Osteocyte (in vitro differentiated cells): ENCODE measurements at places on chromosomes 3 and 15. TPM values are rescaled to one million over a fixed set of nuclear protein-coding genes. Genes with fewer than 3 reads are reported as not detected.

Gene MKRN3
- not detected in 2 replicates for total RNA-seq

Gene UCN2
- total RNA-seq, result 0.81 and 0.89 TPM in 2 replicates

Gene PLOD2
- 96.1 and 97.1 TPM in 2 replicates for total RNA-seq

Gene FBXW12
- total RNA-seq, result not detected in 2 replicates

Gene GLDN
- not detected in 2 replicates for total RNA-seq

Gene DNAH12
- 0.05 and 0.08 TPM in 2 replicates for total RNA-seq

Gene GOLGA8T
- total RNA-seq, result 0.94 TPM in 1 of 2 replicates, not detected in the other

Gene FGD5
- total RNA-seq, result not detected in 2 replicates

Gene ANKUB1
- total RNA-seq, result not detected in 2 replicates

Gene PLCH1
- not detected in 2 replicates for total RNA-seq

- no peak for DNase-seq
Observed at GRCh38 chr3:10116138-10116460, 624 bp downstream of the BRK1 start.

DNA sequence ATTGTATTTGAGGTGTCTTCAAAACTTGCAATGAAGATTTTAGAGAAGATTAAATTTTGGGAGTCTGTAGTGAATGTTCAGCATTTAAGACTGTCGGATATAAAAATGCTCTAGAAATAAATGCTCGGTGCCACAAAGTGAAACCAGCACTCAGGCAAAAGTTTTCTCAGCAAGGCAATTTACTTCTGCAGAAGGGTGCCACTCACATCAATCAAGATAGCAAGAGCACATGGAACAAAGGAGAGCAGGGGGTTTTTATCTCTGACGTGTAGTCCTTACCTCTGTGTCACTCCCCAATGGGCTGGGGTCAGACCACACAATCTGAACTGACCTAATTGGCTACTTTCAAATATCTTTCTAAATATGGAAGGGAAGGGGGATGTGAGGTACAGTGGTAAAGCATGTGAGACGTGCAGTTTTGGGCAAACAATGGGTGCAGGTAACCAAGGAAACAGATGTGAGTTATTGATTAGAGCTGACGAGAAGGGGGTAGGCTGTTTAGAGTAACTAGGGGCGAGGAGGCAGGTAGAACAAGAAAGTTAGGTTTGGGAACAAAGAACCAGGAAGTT, 23.4 kb upstream of the FXR1 start:
- no peak for DNase-seq

GRCh38 chr3:180408654-180409053, 193.3 kb upstream of the TTC14 start:
- DNase-seq, result no peak

DNA sequence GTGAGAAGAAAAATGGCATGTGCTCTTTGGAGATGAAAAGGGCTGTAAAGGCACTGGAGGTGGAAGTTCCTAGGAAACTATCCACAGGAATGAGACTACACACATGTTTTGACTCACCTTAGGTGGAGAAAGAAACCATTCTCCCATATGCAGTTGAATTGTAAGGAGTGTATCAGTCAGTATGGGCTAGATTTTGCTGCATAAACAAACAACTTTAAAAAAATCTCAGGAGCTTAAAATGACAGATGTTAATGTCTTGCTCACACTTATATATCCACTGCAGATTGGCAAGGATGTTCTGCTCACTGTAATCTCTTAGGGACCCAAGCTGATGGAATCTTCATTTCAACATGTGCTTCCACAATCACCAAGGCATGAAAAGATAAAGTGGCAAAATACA, 25.6 kb downstream of the RPL22L1 start:
- DNase-seq, result no peak

GRCh38 chr3:43689166-43689565, 1.6 kb upstream of the ABHD5 start:
- DNase-seq, result no peak

- DNase-seq, result no peak
Observed at GRCh38 chr3:34008836-34009809, 210.7 kb downstream of the PDCD6IP start.

- DNase-seq, result no peak
Observed at GRCh38 chr3:160616311-160616710, 50.9 kb upstream of the KPNA4 start.

DNA sequence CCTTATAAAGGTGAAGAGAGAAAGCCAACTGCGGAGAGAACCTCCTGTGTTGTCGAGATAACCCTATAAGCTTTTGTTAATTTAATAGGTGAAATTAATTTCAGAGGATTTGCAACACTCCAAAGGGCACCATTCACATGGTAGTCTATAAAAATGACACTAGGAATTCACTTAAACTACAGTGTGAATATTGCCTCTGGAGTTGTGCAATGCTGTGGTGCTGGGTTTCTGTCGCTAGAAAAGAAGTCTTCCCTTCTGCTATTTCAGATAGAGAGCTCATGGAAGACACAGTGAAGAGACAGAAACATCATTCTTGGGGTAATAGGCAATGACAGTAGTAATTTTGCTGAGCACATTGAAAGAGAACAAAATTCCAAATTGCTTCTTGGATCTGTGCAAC, 28.8 kb upstream of the PROK2 start:
- no peak for DNase-seq

DNA sequence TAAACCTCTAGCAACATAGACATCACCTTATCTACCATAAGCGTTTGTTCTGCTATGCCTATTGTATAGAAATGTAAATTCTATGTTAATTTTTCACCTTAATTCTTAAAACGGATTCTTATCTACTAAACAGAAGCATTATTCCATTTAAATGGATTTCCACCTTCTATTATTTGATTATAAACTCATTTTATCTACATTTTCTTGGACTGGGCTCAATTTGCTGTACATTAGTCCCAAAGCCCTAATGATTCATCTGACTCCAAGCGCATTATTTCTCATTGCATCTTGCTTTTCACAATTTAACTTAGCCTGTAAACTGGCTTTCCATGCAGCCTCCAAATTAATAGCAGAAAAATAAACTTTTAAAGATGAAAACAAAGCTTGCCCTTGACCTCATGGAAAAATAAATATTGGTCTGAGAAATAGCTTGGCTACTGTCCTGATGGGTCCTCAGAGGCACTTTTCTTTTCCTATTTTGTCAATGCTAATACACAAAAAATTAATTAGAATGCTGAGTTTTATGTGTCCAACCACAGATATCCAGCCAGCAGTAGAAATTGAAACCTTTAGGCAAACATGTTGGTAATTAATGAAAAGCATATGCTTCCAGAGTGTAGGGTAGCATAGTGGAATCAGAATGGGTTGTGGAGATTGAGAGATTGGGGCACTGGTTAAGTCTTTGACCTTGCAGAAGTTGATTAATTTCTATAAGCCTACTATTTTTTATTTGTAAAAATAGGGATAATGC, 81.4 kb upstream of the CFAP20DC start:
- no peak for DNase-seq

GRCh38 chr3:190077395-190078045, 43.2 kb downstream of the P3H2 start:
- DNase-seq, result no peak

GRCh38 chr15:69860921-69861320, 236.8 kb downstream of the TLE3 start:
- no peak for DNase-seq

GRCh38 chr3:109116031-109116430, 1.9 kb downstream of the MORC1 start:
- no peak for DNase-seq

DNA sequence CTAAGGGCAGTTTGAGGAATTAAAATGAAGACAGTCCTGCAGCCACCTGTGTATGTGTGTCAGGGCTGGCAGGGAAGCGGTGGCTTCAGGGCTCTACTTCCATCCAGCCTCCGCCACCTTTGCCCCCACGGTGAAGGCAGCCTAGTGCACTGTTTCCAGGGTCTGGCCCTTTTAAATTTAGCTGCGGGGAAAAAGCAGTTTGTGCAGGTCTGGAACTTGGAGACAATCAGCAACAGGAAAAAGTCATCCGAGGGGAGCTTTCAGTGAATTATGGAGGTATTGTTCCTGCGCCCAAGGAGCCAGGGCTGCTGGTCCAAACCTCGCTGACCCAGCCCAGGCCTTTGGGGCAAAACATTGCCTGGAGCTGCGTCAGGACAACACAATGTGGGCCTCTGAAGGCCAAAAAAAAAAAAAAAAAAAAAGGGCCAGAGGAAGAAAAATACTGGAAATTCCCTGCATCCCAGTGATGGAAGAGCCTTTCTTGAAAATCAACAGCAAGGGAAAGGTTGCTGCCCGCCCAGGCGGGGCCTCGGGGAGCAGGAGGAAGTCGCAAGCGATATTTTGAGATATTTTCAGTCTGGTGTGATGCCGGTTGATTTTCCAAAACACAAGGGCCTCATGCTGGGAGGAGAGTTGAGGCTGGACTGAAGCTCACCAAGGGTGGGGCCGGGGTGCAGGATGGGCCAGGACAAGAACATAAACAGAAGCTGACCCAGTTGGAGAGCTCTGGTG, 25.5 kb upstream of the FGD5 start:
- DNase-seq, result no peak

DNA sequence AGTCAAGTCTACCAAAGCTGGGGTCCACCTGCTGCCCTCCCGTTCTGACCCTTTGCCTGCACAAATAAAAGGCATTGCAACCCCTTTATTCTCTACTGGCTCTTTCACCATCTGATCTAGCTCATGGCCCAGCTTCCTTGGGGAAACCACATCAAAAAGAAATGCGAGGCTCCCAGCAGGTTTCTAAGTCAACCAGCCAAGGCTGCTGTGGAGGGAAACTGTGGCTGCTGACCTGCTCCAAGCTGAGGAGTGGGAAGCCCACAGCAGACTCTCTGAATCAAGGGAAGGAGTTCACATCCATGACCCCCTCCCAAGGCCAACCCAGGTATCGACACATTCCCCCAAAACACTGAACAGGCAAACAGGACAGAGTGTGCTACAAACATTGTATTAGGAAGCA, 25.2 kb upstream of the SLCO2A1 start:
- DNase-seq, result no peak

- no peak for DNase-seq
Observed at GRCh38 chr15:42012241-42012640, 8.6 kb downstream of the PLA2G4E start.

GRCh38 chr3:10196389-10197052, 31.8 kb downstream of the IRAK2 start:
- DNase-seq, result no peak

- no peak for DNase-seq
Observed at GRCh38 chr15:63915209-63915872, 81.6 kb upstream of the HERC1 start.

DNA sequence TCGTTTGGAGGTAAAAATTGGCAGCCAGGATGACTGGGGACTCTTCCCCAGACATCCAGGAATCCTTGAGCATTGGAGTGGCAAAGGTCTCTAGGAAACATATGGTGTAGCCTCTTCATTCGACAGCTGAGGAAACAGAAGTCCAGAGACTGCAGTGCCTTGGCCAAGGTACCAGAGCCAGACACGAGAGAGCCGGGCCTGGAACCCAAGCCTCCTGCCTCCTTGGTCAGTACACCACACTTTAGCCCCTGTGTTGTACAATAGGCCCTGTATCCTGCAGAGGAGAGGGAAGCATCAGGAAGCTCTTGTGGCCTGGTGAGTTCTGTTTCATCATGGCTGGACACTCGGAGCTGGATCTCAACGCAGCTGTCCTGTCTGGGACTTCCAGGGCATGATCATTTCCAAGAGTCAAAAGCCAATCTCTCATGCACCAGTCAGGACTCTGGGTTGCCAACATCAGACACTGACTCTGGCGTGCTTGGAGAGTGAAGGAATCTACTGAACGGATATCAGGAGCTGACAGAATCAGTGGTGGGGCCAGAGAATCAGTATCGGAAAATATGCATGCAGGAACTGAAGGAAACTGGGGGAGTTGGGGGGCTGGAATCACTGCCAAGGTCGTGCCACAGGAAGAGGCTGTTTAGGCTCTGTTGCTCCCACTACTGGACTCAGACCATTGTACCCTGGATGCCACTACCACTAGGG, 6.4 kb upstream of the MINAR1 start:
- DNase-seq, result no peak

DNA sequence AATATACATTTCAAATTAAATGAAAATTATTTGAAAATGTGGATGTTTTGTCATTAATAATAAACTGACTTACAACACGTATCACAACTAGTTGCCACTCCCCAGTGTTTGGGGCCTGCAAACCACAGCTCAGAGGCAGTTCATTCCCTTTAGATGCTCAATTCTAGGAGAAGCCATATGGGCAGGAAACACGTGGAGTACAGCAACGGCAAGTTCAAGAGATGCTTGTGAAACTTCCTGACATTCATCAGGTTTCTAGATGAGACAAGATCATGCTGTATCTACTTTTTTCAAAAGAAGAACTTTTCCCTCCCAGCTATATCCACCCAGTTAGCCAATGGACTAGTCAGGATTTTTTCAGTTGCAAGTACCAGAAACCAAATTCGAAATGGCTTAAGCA, 17.6 kb upstream of the PLA2G4D start:
- DNase-seq, result no peak

GRCh38 chr15:38587214-38587613, 22.6 kb upstream of the RASGRP1 start:
- DNase-seq, result no peak

DNA sequence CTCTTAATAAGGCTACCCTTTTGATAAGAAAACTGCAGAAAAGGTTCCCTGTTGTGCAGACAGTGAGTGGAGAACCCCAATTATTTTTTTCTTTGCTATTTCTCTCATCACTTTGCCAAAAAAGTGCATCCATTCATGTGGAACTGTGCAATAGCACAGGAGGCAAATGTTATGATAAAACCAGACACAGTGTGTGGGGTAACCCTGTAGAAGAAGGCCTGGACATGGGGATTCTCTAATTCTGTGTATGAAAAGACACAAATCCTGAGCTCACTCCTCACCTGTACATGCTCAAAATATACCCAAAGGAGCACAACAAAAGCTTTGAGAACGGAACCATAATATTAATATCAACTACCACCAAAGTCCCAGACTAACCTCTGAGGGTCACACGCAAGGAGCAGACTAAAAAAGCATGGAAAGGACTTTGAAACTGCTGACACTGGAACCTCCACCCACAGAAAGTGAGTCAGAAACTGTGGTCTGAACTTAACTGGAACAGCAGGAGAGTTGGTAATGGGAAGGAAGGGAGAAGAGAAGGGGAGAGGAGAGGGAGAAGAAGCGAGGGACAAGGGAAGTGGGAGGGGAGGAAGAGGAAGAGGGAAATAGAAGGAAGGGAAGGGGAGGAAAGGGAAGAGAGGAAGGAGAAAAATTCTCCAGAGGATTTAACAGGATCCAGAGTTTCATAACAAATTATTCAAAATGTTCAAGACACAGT, 299.9 kb downstream of the TBC1D5 start:
- no peak for DNase-seq

- no peak for DNase-seq
Observed at GRCh38 chr15:70099967-70100473, 2.3 kb upstream of the TLE3 start.

DNA sequence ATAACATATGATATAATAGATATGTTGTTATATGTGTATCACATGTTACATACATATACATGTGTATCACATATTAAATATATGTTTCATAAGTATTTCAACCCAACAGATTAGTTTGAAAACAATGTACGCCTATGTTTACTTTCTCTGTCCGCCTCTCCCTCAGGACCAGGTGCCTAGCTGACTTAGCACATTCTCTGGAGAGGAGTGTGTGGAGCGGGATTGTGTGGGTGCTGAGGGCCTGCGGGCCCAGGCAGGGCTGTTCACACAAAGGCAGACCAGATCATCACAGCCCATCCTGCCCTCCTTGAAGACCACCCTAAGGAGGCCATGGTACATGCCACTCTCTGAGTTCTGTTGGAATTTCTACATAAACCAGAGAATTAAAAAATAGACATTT, 81.0 kb downstream of the PLXNA1 start:
- no peak for DNase-seq
